ENCODE measurements at places on chromosomes 1 and 21.

DNA sequence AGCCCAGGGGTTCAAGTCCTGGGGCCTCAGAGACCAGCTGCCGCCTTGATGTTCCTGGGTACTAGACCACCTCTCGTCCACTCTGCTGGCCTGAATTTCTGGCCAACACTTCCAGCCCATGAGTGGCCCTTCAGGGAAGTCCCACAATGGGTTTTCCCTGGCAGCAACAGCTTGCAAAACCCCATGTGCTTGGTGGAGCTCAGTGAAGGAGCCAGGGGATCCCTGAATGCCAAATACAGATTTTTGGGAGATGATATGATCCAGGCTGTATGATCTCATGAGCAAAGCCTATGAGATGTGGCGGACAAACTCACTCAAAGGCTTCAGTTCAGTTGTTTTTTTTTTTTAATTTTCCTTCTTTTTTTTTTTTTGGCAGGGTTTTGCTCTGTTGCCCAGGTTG, 9.6 kb upstream of the RASSF5 start:
- DNase-seq: no peak

- no peak for DNase-seq
These were observed 59.0 kb downstream of the NFASC start for GRCh38 chr1:204929487-204930154.

DNA sequence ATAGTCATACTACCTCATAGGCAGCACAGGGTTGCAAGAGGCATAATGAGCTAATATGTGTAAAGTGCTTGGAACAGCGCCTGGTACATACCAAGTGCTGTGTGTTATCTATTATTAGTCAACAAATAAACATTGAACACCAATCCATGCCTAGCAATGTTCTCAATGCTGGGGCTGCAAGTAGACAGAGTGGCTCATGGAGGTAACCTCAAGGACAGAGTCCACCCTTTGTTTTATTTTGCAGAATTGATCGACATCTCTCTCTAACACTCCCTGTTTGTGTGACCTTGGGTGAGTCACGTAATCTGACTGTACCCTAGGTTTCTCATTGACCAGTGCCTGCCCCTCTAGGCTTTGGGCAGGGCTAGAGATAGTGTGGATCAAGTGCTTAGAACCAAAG, 164.0 kb upstream of the KLHDC7A start:
- no peak for DNase-seq

- DNase-seq: no peak
These were observed 8.3 kb upstream of the ETS2 start for GRCh38 chr21:38797470-38797869.

DNA sequence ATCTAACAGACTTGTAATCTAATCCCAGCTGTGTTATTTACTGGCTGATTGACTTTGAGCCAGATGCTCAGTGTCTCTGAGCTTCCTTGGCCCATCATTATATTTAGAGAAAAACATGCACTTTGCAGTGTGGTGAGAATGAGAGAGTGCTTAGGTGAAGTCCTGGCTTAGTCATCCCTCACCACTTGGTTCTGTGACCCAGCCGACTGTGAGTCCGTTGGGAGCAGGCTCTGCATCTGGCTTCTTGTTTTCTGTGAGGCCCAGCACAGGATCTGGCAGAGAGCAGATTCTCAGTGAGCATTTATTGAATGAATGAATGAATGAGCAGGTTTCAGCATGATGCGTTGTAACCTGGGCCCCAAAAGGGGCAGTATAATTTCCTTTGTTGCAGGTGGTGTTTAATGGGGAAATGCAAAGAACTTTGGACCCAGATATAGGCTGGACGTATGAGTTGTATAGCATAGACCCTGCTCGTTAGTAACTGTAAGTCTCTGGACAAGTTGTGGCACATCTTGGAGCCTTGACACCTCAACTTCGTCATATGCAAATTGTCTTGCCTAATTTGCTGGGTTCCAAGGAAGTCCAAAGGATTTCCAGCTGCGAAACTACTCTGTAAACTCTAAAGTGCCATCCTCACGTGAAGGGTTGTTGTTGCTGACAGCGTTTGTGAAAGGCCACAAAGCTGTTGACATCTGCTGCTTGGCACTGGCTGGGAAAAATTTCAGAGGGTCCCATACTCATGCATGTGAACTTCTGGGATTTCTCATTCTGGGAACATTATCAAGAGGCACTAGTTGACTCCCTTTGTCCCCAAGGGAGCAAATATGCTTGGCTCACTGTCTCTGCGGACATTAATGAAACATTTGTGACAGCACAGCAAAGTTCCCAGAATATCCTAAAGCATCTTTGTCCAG, 138.8 kb upstream of the USP24 start:
- no peak for DNase-seq

DNA sequence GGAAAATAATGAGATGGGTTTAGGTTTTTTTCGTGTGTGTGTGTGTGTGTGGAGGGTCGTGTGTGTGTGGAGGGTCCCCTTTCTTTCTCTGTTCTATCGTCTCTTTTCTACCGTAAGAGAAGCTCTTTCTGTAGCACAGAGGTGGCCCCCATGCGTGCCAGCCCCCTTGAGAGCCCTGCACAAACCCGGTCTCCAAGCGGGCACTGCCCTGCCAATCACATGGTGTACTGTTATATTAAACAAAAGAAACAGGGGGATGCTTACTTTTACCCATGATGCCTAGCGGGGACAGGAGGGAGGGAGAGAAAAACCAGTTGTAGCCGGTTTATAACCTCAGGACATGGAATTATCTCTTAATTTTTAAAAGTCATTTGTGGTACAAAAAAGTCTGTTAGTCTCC, 41.0 kb downstream of the GATAD2B start:
- no peak for DNase-seq

DNA sequence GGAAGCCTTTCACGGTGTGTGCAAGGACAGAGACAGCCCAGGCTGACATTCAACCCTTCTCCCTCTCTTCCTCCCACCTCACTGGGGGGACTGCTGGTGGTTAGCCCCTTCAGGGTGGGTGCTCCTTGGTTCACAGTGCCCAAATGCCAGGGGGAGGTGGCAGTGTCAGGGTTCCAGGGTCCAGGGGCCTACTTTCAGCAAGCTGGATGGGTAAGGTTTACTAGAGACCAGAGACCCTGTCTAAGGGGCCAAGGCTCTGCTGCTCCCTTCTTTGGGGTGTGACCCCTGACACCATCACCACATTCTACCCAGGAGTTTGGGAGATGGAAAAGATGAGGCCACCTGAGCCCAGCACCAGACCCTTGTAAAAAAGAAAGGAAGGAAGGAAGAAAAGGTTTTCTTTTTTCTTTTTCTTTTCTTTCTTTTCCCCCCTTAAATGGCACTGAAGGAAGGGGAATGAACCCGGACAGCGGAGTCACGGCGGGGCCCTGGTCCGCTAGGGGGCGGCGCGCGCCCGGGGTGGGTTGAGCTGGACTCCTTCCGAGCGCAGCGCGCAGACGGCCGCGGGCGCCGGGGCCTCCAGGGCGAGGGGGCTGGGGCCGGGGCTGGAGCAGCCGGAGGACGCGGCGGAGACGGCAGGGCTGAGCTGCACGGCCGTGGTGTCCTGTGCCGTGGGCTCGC, 18.8 kb downstream of the KNCN start:
- DNase-seq: peak; percentile 72

DNA sequence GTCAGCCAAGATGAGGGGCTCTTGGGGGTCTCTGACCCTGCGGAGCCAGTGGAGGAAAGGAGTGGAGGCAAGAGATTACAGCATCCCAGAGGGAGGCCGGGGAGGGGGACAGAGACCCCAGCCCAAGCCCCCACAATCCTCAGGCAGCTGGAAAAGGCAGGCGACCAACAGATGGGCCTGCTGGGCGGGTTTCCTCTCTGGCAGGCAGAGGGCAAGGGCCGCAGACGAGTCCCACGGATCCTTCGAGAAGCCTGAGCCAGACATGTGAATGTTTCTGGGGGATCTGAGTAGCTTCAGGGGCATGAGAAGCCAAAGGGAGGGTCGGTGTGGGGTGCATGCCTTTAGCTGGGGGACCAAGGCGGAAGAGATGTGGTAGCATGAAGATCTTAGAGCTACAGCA, 2.1 kb upstream of the PLEKHA6 start:
- no peak for DNase-seq

Measured in T47D (cell line).